ENCODE measurements at places on chromosomes 1 and 21. TPM values are rescaled to one million over a fixed set of nuclear protein-coding genes. Genes with fewer than 3 reads are reported as not detected.
A peak's percentile ranks its signal among the peaks of the same experiment; 100 is the strongest.

DNA sequence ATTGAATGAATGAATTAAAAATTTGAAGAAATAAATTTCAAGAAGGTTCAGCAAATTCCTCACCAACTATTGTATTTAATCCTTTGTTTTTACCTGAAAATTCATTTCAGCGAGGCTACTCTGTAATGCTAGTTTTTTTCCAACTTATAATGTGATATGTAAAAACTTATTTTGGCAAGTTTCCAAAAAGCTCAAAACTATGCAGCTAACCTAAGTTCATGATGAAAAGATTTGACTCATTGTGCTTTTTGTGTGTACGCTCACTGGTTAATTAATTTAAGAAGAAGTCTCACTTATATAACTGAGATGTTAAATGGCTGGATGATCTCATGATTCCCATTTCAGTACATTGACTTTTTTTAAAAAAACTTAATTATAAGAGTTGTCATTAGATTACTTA is 196.0 kb upstream of the SAMSN1 start:
- H3K27me3 ChIP-seq = no peaks in the 10 kb centered on the region
- H3K4me3 ChIP-seq = no peak overlapping the region
- H3K36me3 ChIP-seq = no peaks in the 10 kb centered on the region
- no peak for DNase-seq
- H3K4me1 ChIP-seq = peaks cover 10% of the 10 kb centered on the region

DNA sequence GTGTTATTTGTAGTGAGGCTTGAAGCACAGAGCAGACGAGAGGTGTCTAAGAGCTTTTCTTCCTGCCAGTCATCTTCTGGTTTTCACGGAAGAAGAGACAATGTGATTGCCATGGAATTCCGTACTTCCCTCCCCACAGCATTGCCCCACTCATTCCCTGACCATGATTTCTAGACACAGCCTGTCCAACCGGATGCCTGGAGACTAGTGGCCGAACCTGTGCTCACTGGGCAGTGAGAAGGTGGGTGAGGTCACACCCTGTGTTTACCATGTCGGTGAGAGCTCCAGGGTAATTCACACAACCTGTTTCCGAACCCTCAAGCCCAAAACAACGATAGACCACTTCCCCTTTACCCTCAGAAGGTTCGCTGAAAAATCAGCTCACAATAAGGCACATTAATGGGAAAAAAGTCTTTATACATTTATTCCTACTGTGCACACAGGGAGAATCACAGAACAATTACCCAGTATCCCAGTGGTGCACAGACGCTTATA is 271.9 kb upstream of the FMN2 start:
- no peaks in the 10 kb centered on the region for H3K36me3 ChIP-seq
- no peak overlapping the region for H3K4me3 ChIP-seq
- H3K4me1 ChIP-seq = no peaks in the 10 kb centered on the region
- no peak for DNase-seq
- H3K27ac ChIP-seq = no peak overlapping the region

DNA sequence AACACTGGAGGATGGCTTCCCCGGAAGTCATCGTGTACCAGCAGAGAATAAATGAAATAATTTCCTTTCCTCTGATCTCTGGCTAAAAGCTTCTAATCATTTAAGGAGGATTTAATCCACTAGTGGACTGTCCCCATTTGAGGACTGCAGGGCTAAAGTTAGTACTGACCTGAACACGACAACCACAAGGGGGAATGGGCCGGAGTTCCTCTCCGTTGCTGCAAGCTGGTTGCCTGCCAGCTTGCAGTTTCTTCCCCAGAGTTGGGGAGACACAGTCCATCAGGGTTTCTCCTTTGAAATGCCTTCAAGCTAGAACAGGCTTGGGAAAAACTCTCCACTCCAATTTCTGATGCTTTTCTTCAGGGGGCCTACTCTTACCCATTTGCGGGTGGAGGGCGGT is 35.5 kb upstream of the NPL start:
- no peak for DNase-seq
- H3K27ac ChIP-seq = no peak overlapping the region
- no peak overlapping the region for H3K4me3 ChIP-seq
- no peaks in the 10 kb centered on the region for H3K36me3 ChIP-seq
- H3K27me3 ChIP-seq = no peaks in the 10 kb centered on the region
- H3K4me1 ChIP-seq = no peaks in the 10 kb centered on the region

GRCh38 chr1:31127266-31127665 is 61.7 kb upstream of the PUM1 start:
- H3K27me3 ChIP-seq = no peaks in the 10 kb centered on the region
- peaks cover 3% of the 10 kb centered on the region for H3K4me1 ChIP-seq
- no peak overlapping the region for H3K27ac ChIP-seq
- DNase-seq = no peak

ADGRL2 gene
- 0.20 TPM for total RNA-seq

DNA sequence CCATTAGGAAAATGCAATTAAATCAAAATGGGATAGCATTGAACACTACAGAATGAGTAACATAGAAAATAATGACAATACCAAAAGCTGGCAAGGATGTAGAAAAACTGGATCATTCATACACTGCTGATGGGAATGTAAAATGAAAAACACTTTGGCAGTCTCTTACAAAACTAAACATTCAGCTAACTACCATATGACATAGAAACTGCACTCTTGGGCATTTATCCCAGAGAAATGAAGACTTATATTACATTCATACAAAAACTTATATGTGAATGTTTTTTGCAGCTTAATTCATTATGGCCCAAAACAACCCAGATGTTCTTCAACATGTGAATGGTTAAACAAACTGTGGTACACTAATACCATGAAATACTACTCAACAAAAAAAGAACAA is 66.4 kb downstream of the ANKRD13C start:
- H3K27me3 ChIP-seq = no peaks in the 10 kb centered on the region
- H3K27ac ChIP-seq = no peak overlapping the region
- no peak overlapping the region for H3K4me3 ChIP-seq
- H3K36me3 ChIP-seq = no peaks in the 10 kb centered on the region

KRTAP20-3 gene
- total RNA-seq = not detected

DNA sequence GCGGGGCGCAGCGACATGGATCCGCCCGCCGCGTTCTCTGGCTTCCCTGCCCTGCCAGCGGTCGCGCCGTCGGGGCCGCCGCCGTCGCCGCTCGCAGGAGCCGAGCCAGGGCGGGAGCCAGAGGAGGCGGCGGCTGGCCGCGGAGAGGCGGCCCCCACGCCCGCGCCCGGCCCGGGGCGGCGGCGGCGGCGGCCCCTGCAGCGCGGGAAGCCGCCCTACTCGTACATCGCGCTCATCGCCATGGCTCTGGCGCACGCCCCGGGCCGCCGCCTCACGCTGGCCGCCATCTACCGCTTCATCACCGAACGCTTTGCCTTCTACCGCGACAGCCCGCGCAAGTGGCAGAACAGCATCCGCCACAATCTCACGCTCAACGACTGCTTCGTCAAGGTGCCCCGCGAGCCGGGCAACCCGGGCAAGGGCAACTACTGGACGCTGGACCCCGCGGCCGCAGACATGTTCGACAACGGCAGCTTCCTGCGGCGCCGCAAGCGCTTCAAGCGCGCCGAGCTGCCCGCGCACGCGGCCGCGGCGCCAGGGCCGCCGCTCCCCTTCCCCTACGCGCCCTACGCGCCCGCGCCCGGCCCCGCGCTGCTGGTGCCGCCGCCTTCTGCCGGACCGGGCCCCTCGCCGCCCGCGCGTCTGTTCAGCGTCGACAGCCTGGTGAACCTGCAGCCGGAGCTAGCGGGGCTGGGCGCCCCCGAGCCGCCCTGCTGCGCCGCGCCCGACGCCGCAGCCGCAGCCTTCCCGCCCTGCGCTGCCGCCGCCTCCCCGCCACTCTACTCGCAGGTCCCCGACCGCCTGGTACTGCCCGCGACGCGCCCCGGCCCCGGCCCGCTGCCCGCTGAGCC is 459 bp downstream of the FOXE3 start:
- H3K27me3 ChIP-seq = no peaks in the 10 kb centered on the region
- no peaks in the 10 kb centered on the region for H3K36me3 ChIP-seq
- H3K4me3 ChIP-seq = no peak overlapping the region
- DNase-seq = no peak

DNA sequence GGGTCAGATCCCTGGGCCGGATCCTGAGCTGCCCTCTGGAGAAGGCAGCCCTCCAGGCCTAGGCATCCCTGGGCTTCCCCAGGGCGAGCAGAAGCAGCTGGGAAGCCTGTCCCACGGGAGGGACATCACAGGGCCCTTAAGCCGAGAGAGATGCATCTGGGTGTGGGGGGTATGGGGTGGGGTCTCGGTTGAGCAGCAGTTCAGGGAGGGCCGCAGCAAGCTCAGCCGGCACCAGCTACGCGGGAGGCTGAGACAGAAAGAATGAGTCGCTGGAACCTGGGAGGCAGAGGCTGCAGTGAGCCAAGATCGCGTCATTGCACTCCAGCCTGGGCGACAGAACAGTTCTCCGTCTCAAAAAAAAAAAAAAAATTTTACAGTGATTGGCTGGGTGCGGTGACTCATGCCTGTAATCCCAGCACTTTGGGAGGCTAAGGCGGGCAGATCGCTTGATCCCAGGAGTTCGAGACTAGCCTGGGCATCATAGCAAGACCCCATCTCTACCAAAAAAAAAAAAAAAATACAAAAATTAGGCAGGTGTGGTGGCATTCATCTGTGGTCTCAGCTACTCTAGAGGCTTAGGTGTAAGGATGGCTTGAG is 37.7 kb downstream of the RRP1 start:
- no peak overlapping the region for H3K27ac ChIP-seq
- no peak overlapping the region for H3K4me3 ChIP-seq
- H3K27me3 ChIP-seq = no peaks in the 10 kb centered on the region
- no peaks in the 10 kb centered on the region for H3K36me3 ChIP-seq
- peak; percentile 27 for DNase-seq

RSPH1 gene
- total RNA-seq = 1.5 TPM

GRCh38 chr1:229221106-229222019 is 49.5 kb upstream of the RAB4A start:
- no peak overlapping the region for H3K27ac ChIP-seq
- H3K27me3 ChIP-seq = no peaks in the 10 kb centered on the region
- H3K4me3 ChIP-seq = no peak overlapping the region
- H3K36me3 ChIP-seq = no peaks in the 10 kb centered on the region
- DNase-seq = no peak
- peaks cover 51% of the 10 kb centered on the region for H3K4me1 ChIP-seq

DNA sequence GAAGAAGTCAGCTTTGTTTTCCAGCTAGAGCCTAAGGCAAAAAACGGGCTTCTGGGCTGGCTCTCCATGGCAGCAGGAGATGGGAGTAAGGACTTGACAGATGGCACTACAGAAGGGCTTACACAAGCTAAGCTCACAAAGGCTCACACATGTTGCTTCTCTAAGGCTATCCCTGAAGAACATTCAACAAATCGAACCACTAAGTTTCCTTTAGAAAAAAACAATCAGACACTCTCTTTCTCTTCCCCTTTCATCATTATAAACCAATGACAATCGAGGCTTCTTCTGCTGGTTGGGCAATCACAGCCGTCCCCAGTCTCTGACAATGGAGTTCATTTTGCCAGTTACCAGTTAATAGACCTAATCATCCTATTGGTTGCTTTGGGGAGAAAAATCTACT is 40.5 kb downstream of the TRIT1 start:
- no peaks in the 10 kb centered on the region for H3K4me1 ChIP-seq
- H3K36me3 ChIP-seq = peaks cover 52% of the 10 kb centered on the region
- H3K27ac ChIP-seq = no peak overlapping the region
- no peak overlapping the region for H3K4me3 ChIP-seq
- no peaks in the 10 kb centered on the region for H3K27me3 ChIP-seq

All from HCT116 (cell line).